ENCODE measurements at places on chromosomes 3 and 15.

GRCh38 chr3:62876064-62876463, 848 bp upstream of the CADPS start:
- no peak for DNase-seq

GRCh38 chr3:190132371-190132770, 11.7 kb upstream of the P3H2 start:
- DNase-seq: no peak

DNA sequence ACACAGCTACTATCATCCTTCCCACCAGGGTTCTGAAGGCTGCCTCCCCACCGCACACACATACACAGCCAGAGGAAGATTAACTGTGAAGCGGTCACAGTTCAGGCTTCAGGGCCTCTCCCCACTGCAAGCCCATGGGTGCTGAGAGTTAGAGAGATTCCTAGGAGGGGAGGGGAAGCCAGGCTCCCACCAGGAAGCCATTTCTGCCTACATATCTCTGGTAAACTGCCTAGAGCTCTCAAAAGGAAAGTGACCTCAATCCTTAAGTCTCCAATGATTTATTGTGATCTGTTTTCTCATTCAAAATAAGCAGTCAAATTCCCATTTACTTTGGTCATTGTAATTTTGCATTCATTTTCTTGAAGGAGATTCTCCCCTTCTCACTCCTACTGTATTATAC, 141.0 kb upstream of the BNIP2 start:
- no peak for DNase-seq

- DNase-seq: peak; percentile 53
Observed at GRCh38 chr3:196537319-196537984, 22.3 kb upstream of the SMCO1 start.

DNA sequence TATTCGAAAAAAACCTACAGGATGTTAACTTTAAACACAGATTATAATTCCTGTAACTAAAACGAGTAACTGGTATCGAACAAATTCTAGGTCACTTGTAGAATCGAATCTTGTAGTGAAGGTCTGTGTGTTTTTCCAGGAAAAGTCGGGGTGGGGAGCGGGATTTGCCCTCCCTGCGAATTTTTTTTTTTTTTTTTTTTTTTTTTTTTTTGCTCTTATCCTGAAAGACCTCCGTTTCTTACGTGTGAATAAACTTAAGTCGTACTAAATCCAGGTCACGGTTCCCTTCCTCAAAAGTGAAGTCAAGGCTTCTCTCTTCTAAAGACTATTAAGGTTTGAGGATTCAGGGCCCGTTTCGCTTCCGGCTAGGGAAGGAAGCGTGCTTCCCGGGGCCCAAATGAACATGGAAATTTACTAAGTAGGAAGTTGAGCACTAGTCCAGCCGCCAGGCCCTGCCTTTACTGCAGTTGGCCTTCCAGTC, 770 bp downstream of the TBC1D5 start:
- peak; percentile 58 for DNase-seq

GRCh38 chr3:189308608-189309007, 136.8 kb downstream of the TPRG1 start:
- no peak for DNase-seq

DNA sequence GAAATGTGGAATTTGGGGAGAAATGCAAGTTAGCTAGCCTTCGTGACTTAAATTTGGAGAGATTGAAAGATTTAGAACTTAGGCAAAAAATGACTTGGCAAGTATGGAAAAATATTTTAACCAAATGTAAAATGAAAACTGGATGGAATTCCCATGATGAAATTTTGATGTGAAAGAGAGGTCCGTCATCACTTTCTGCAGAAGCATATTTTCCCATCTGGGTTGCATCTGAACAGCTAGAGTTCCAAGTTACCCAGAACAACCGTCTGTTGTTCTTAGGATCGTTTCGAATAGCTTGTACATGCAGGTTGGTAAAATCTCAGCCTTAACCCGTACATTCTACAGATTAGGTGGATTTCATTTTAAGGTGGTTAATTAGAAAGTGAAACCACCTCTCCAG, 136.3 kb downstream of the GHSR start:
- no peak for DNase-seq

DNA sequence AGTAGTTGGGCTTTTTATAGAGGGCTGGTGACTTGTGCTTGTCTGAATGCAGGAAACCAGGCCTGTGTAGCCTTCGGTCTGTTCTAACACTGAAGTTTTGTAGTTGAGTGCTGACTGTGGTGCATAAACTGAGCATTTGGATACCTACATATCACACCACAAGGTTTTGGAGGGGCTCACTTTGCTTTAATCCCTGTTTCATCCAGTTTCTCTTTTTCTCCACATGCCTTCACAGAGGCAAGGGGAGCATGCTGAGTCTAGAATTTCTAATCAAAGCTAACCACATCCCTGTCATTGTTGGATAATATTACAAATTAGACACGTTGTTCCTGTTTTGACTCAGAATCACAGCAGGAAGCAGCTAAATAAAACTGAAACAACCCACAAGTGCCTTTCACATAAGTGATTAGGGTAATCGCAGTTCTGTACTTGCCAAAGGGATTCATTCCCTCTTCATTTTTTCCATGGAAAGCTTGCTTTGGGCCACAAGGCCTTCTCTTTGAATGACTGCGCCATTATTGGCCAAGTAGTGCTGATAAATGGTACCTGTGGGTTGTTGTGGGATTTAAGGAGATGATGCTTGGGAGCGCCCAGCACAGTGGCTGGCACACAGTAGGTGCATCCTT, 48.9 kb downstream of the TGFBR2 start:
- no peak for DNase-seq

DNA sequence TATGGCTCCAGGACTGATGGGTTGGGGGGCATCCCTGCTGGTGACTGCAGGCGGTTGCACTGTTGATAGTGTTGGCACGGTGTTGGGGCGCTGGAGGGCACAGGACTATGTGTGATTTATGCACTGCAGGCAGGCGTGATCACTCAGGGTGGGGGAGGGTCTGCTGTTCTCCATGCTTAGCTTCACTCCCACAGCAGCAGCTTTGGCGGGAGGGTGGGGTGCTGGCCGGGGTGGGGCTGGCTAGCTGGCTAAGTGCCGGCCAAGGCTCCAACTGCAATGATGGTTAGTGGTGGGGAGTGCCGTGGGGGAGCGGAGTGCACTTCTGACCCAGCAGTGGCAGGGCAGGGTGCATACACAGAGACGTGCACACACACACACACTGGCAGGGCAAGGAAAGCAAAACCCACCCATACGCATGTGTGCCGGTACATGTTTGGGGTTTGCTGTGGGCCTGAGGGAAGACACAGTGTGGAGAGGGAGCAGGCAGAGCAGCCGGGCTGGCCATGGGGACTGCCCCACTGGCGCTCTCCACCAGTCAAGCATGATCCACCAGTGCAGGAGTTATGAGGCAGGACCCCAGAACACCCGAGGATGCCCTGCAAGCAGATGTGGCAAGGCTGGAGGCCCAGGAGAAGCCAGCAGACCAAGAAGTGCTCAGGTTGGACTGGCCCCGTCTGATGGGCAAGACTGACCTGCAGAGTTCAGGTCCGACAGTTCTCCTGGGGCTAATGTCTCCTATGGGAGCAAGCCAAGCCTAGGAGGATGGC, 16.5 kb upstream of the FGF7 start:
- DNase-seq: no peak

- peak; percentile 95 for DNase-seq
Observed at GRCh38 chr3:123757281-123757940, 126.7 kb downstream of the MYLK start.

DNA sequence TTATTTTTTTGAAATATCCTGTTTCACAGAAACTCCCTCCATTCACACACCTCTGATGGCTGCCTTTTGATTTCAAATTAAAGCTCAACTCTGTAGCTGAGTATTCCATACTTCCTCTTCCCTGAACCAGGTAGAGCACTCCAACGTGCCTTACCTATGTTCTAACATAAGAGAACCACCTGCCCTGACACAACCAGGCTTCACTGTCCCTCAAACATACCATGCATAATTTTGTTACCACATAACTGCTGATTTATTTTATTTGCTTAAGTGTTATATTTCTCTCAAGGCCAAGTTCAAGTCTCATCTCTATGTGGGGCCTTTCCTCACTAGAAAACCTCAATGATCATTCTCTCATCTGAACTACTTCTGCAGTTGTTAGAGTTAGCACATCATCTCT, 209.7 kb downstream of the P3H2 start:
- no peak for DNase-seq

DNA sequence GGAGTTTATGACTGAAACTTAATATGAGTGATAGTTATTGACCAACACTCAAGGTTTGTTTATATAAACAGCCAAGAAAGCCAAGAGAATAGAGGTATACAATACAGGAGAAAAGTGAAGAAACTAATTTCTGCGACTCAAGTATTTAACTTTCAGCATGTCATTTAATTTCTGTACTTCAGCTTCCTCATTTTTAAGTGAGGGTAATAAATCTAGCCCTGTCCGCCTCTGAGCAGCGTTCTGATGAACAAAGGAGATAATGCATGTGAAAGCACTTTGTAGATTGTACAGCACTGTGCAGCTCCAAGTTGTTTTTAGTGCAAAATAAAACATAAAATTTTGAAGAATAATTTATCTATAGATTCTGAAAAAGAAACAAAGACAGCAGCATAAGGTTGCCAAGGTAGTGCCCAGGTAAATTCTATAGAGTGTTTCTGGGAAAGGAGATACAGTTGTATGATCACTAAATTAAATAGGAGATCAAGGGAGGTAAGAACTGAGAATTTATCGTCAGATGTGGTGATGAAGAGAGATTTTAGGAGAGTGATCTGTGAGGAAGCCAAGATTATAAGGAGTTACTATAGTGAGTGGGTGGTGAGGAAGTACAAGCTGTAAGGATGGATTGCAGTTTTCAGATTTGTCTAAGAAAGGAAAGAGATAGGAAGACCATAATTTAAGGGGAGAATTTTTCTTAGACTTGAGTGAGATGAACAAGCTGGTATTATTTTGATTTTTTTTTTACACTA, 71.3 kb downstream of the RASA2 start:
- DNase-seq: no peak

DNA sequence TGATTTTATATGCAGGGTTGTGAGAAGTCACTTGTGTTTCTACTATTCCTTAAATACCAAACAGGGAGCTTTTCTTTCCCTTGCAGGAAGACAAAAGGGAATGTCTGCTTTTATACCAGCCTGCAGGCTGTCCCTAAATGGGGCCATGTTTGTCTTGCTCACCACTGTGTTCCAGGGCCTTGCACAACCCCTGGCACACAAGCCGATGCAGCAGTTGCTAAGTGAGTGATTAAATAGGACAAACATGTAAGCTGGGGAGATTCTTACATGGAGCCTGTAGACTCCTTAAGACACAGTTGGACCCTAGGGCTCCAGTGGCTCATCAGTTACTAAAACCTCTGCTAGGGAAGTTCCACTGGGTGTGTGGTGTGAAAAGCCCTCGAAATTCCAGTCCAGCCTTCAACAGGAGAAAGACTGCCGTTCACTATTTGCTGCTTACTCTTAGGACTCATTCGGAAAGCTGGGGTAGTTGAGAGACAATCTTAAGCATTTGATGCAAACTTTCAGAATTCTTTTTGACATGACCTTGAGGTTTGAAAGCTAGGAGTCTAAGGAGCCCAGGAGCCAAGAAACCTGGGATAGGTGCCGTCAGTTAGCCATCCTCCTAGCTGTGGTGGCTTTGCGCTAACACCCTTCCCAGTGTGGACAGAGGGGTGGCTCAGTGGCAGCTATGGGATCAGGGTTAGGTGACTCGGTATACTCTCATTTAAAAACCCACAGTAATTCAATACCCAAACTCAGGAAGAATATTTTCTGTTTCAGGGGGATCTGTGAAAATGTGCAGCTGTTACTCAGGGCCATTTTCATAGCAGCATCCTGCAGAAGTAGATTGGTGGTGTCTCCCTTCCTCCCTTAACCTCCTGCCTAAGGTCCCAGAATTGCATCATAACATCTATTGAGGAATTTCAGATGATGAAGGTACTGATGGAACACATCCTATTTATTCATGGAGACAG, 39.1 kb downstream of the SYNM start:
- no peak for DNase-seq

DNA sequence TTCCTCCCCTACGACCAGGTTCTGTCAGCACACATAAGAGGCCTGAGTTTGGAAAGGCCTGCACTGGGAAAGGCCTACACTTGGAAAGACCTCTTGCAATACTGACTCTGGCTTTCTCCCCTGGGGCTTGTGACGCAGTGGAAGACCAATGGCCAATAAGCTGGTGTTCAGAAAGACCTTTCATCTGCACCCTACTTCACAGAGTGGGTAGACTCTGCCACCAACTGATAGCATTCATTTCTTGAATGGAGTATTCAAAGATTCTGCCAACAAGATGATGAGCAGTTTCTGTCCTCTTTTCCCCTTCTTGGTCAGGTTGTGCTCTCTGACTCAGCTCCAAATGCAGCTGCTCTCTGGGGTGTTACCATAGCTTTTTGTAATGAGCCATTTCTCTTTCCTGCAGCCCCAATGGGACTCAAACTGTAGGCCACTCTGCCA, 48.8 kb downstream of the TIPARP start:
- DNase-seq: no peak

- DNase-seq: no peak
Observed at GRCh38 chr3:59101231-59101736, 51.5 kb upstream of the CFAP20DC start.

- no peak for DNase-seq
Observed at GRCh38 chr15:93488296-93488713, 399.3 kb upstream of the RGMA start.

DNA sequence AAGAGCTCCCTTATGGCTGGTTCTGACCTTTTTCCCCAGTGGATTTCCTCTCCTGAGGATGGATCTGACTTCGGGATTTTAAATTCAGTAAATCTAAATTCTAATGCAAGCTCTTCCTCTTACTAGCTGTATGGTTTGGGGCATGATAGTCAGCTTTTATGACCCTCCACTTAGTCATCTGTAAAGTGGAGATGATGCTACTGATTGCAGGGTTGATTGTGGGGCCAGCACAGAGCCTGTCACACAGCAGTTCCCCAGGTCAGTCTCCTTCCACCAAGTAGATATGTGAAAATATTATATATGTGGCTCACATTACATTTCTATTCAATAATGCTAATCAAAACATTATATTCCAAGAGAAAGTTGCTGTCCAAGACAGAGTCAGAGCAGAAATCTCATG, 141.3 kb upstream of the UBE2E1 start:
- no peak for DNase-seq

DNA sequence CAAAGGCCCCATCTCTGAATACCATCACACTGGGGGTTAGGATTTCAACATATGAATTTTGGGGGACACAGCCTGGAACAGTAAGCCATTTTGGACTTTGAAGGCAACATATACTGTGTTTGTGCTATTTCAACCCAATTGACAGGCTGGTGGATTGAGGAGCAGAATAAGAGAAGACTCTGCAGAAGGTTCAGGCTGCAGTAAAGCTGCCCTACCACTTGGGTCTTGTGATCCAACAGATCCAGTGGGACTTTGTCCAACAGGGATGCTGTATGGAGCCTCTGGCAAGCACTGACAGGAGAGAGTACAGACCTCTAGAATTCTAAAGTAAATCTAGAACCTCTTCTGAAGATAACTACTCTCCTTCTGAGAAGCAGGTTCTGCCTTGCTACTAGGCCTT, 1.1 kb upstream of the BCL2L10 start:
- no peak for DNase-seq

GRCh38 chr3:45453083-45453482, 64.7 kb downstream of the LARS2 start:
- DNase-seq: no peak

- no peak for DNase-seq
Observed at GRCh38 chr15:31869686-31870307, 160.5 kb upstream of the CHRNA7 start.
